ENCODE measurements at places on chromosomes 2 and 18.

- no peak for DNase-seq
These were observed 304.7 kb upstream of the TMEFF2 start for GRCh38 chr2:192499476-192499875.

DNA sequence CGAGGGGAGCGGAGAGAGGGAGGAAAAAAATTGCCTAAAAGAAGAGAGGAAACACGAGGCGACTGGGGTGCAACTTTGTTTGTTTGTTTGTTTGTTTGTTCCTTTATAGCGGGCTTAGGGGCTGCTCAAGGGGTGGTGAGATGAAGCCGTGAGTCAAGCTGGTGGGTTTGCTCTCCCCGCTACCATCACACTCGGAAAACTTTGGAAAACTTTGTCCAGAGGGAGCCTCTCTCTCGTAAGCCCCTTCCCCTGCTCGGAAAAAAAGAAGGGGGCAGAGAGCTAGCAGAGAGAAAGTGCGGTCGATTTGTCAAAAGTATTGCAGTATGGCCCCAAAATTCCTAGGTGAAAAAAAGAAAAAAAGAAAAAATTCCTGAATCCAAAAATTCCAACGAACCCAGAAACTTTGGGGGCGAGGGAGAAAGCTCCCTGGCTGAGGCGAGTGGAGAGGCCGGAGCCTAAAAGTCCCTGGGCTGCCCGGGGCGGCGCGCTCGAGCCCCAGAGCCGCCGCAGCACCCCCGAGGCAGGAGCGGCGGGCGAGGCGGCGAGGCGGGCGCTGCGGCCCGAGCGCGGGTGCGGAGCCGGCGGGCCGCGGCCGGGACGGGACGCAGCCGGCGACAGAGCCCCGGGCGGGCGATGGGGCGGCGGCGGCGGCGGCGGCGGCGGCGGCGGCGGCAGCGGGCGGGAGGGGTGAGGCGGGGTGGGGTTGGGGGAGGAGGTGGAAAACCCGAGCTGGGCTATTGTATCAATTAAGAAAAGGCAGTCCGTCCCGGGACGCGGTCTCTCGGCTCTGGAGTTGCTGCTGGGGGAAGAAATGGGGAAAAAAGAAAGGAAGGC, 558 bp upstream of the CYP26B1 start:
- no peak for DNase-seq

DNA sequence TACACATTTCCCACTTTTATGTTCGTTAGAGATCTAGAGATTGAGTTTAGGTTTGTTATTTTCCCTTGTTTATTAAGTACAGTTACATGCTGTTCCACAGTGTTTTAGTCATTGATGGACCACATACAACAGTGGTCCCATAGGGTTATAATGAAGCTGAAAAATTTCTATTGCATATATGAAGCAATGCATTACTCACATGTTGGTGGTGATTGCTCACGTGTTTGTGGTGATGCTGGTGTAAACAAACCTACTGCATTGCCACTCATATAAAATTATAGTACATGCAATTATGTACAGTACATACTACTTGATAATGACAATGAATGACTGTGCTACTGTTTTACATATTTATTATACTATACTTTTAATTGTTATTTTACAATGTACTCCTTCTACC, 51.0 kb upstream of the NXPH2 start:
- DNase-seq = no peak

- DNase-seq = no peak
These were observed 632 bp downstream of the AFTPH start for GRCh38 chr2:64524604-64525316.

DNA sequence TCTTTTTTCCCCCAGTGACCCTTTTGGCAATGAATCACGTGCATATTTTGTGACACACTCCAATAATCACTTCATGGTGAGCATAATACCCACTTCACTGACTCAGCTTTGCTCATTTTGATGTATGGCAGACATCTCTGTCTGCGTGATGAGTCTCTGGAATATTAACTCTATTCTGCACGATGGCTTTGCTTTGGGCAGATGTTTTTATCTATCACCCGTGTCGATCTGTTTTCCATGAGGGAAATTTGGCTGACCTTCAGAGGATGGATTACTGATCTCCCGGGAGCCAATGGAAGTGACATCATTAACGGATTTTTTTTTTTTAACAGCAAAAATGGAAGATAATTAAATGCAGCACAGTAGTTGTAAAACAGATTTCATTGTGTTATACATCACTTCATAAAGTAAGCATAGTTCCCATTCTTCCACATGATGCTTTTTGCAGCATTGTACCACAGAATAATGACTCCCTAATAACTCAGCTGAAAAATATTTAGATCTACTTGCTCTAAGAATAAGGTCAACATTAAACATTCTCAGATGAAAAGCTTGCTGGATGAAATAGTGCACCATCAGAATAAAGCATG, 29.8 kb downstream of the CDC42EP3 start:
- DNase-seq = no peak

DNA sequence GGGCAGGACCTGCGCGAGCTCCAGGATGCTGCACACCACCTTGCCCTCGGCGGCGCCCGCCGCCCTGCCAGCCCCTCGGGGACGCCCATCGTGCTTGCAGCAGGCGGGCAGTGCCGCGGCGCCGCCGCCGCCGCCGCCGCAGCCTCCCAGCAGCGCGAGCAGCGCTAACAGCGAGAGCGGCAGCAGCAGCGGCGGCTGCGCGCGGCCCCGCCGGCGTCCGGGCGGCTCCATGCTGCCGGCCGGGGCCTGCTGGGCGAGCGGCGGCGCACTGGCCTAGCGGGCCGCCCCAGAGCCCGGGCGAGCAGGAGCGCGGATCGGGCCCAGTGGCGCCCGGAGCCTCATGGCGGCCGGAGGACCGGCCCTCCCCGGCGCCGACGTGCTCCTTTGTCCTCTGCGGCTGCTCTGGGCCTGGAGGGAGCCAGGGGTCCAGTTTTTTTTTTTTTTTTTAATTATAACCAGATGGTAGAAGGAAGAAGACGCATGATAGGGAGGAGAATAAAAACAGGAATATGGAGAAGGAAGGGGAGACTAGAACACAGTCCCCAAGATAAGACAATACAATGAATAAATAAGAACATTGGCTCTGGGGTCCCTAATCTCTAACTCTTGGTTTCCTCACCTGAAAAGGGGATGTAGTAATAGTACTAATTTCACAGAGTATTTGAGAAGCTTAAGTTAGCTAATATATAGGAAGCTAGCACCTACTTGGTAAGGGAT, 17.1 kb upstream of the ANKRD62 start:
- DNase-seq = no peak

DNA sequence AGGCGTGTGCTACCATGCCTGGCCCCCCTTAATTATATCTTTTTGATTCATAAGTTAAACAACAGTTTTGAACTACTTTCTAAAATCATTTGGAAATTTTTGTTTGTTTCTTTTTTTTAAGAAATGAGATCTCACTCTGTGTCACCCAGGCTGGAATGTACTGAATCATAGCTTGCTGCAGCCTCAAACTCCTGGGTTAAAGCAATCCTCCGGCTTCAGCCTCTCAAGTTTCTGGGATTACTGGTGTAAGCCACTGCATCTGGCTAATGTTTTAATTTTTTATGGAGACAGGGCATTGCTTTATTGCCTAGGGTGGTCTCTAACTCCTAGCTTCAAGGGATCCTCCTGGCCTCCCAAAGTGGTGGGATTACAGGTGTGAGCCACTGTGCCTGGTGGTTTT, 71.5 kb downstream of the BABAM2 start:
- no peak for DNase-seq

GRCh38 chr2:45264227-45265225, 255.3 kb upstream of the SIX2 start:
- DNase-seq = no peak

GRCh38 chr2:133456156-133456555, 112.1 kb downstream of the NCKAP5 start:
- DNase-seq = no peak

DNA sequence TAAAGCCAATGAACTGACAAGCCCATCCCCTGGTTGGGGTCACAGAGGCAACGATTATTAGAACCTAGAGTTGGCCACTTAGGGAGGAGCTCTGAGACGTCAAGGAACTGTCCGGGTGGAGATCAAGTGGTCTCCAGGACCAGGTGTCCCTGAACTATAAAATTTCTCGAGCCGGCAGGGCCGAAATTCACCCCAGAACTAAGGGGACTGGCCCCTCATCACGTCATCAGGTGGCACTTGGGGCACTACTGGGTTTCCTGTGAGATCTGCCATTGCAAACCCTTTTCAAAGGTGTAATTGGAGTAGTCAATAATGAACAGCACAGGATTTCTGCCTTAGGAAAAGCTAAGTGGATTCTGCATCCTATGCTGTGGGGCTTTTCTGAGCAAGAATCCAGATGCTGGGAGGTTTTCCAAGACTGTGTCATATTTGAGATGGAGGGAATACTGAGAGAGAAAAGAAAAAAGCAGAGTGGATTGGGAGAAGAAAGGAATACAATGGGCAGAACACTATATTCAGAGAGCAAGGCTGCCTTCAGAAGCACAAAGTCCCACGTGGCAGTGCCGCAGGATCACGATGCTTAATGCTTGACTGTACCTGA, 113.6 kb downstream of the ALPK2 start:
- no peak for DNase-seq

DNA sequence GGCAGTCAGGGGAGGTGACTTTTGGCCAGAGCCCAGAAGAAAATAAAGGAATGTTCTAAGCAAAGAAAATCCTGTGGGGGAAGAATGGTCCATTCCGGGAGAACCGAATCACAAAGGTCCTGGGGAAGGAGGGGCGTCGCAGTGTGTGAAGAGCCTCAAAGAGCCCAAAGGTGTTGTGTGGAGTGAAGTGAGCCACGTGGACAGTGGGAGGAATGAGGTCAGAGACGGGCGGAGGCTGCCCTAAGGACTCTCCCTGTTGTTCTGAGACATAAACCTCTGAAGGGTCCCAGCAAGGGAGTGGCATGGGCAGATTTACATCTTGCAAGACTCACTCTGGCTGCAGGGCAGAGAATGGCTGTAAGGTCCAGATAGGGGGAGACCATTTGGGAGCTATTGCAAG, 91.3 kb upstream of the SEC11C start:
- DNase-seq = no peak

GRCh38 chr2:72745679-72746368, 80.0 kb downstream of the EXOC6B start:
- no peak for DNase-seq

DNA sequence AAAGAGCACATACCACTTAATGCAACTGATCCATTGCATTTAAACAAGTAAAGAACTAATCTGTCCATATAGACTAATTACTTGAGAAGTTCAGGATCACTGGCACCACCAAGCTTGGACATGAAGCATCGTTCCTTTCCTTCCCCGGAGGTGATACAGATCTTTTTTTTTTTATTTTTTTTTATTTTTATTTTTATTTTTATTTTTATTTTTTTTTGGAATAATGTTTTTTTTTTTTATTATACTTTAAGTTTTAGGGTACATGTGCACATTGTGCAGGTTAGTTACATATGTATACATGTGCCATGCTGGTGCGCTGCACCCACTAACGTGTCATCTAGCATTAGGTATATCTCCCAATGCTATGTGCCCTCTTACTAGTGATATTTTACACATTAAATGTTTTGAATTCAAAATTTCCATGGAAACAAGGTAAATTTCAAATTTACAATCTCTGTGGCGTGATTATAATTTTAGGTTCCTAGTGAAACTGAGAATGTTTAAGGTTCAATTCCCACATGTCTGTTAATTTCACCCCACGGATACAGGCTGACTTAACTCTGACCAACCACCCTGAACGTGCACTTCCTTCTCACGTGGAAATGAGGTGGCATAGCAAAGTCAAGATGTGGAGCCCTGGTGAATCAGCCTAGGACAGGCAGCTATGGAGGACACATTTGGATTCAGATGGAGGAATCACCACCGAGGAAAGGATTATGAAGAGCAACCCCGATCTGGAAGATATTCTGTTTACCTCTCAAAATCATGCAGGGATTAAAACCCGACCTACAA, 101.6 kb upstream of the THOC1 start:
- DNase-seq = no peak

- no peak for DNase-seq
These were observed 247.9 kb downstream of the TSN start for GRCh38 chr2:122003196-122003940.

GRCh38 chr2:239294571-239295054, 106.2 kb downstream of the HDAC4 start:
- no peak for DNase-seq

GRCh38 chr2:237625216-237625705, 2.1 kb upstream of the LRRFIP1 start:
- no peak for DNase-seq

DNA sequence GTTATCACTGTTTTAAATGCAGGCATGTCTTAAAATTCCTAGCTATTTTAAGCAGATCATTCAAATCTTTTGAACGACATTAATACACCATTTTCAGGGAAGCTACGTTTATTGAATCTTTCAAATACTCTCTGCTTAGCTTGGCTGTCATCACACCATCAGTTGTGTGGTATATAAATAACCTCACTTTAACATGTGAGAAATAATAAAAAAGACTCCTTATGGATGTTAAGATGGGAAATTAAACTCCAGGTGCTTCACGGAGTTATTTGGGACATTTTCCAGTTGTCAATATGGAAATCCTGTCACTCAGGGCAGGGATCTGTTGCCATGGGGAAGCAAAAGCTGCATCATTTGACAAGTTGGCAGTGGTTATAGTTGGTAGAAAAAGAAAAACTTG, 649.2 kb upstream of the CDH2 start:
- DNase-seq = no peak

GRCh38 chr2:20229322-20230113, 4.6 kb upstream of the SDC1 start:
- no peak for DNase-seq

GRCh38 chr2:192379736-192380135, 185.0 kb upstream of the TMEFF2 start:
- DNase-seq = no peak

- no peak for DNase-seq
These were observed 255.1 kb upstream of the LINC00305 start for GRCh38 chr18:64403784-64404503.

DNA sequence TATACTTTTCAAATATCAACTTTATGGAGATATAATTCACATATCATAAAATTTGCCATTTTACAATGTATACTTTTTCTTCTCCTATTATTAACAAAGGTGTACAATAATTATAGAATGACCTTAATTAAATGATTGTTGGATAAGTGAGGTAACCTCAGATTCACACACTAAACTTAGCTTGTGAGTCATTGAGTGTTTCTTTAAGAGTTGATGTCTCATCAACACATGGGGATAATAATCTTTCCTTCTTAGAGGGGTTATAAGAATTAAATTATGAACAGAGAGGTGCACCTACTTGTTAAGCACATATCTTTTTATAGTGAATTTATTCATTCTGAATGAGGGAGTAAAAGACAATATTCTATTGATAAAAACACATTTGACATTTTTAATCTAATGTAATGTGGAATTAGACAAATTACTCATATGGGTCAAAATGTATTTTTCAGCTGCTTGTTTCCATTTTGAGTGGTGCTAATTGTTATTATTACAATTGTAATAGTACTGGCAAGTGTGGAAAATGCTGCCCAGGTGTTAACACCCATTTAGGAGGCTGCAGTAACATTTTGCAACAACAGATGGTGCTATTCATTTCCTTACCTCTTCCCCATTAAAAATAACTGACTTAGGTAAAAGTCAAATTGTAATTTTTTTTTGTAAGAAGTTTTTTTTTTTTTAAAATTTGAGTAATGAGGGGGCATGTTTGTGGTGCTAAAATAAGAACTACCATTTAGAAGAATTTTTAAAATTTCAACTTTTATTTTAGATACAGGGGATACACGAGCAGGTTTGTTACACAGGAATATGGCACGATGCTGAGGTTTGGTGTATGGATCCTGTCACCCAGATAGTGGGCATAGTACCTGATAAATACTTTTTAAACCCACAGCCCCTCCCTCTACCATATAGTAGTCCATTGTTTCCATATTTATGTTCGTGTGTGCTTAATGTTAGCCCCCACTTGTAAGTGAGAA, 32.1 kb upstream of the DYNAP start:
- DNase-seq = no peak
